Heart left ventricle (tissue), 16 donors: ENCODE measurements at places on chromosomes 4 and X.

DNA sequence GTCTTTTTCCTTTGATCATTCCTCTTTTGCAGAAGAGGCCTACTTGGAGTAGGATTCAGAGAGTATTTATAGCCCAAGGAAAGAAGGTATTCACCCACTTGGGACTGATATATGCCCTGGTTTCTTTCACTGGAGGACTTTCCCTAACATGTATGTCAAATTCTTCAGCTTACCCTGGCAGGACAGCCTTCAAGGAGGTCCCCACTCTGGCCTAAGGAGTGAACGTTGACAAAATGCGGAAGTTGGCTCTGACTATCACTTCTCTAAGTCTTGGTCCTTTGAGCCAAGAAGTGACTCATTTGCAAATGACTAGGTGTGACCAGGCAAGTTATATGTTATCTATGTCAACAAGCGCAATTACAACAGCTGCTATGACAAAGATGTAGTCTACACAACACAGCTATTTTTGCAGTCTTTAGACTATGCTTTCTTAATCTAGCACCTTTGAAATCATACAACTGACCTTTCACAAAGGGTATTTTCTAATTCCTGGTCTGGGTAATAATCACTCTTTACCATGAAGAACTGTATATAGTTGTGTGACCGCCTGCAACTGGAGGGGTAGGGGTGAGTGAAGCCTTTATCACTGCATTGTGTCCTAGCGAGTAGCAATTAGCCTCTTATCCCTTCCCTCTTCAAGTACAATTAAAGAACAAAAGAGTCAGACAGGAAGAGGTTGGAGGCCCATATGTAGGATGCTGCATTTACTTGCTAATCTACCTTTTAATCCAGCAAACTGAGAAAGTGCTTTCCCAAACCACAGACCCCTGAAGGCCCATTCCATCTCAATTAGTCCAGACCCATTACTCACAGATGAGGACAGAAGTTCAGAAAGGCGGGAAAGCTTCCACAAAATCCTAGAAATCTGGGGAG lies 50.1 kb downstream of the RASGEF1B start:
- no peaks in the 10 kb centered on the region for H3K4me1 ChIP-seq
- no peak for DNase-seq
- H3K36me3 ChIP-seq: no peaks in the 10 kb centered on the region

- no peak overlapping the region for H3K4me3 ChIP-seq
- no peak for DNase-seq
- no peak overlapping the region for H3K27ac ChIP-seq
- no peaks in the 10 kb centered on the region for H3K4me1 ChIP-seq
- peaks cover 17% of the 10 kb centered on the region for H3K36me3 ChIP-seq
- H3K27me3 ChIP-seq: no peaks in the 10 kb centered on the region
These were observed 48.9 kb downstream of the ACSL4 start for GRCh38 chrX:109684136-109684535.

DNA sequence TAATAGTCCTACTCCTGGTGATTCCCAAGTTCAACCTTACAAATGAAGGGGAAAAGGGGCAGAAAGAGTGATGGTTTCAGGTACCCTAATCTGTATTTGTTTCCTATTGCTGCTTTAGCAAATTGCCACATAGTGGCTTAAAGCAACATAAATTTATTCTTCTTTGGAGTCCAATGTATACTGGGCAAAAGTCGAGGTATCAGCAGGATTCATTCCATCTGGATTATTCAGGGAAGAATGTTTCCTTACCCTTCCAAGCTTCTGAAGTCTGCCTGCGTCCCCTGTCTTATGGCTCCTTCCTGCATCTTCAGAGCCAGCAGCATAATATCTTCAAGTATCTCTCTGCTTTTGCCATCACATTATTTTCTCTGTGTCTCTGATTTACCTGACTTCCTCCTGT lies 10.3 kb upstream of the BST1 start:
- H3K27ac ChIP-seq: no peak overlapping the region
- H3K36me3 ChIP-seq: peaks cover 20% of the 10 kb centered on the region
- H3K4me3 ChIP-seq: no peak overlapping the region
- H3K27me3 ChIP-seq: no peaks in the 10 kb centered on the region

DNA sequence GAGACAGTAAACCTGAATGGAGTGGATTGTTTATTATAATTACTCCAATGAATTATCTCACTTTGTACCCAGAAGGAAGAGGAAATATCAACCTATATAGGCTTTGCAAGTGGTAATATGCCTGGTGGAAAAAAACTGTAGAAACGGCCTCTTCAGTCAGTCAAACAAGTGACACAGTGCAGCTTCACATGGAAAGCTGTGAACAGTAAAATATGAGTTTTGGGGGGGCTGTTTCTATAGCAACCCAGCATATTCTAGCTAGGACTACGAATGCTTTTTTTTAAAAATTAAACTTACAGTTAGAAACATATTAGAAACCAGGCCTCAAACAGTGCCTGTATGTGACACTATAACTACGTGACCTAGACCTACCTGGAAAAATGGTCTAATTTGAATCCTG lies 150.1 kb downstream of the PPP1R2C start:
- no peaks in the 10 kb centered on the region for H3K27me3 ChIP-seq
- no peak overlapping the region for H3K4me3 ChIP-seq
- H3K27ac ChIP-seq: no peak overlapping the region
- H3K36me3 ChIP-seq: no peaks in the 10 kb centered on the region

DNA sequence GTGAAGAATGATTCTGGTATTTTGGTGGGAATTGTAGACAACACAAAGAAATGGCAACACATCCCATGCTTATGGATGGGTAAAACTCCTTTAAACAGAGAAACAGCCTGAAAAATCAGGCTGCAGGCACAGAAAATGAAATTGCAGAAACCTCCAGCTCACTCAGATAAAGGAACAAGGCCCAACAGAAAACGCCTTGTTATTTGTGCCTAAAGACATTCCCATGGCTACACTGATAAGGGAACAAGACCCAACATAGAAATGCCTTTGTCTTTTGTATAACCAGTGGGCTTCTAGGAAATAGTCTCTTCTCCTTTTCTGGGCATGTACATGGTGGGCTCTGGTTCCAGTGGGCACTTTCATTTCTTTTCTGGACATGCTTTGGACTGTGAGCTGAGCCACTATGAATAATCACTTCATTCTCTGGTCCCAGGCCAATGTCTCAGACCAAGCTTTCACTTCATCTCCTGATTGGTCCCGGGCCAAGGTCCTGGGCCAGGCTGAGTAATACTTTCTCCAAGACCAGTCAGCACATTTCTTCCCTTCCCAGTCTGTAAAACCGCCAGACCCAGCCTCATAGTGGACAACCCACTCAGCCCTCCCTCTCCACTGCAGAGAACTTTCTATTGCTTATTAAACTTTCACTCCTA lies 160.5 kb downstream of the TBX22 start:
- no peak overlapping the region for H3K4me3 ChIP-seq
- peak; percentile 64 for DNase-seq
- no peaks in the 10 kb centered on the region for H3K27me3 ChIP-seq
- H3K4me1 ChIP-seq: no peaks in the 10 kb centered on the region
- no peak overlapping the region for H3K27ac ChIP-seq
- no peaks in the 10 kb centered on the region for H3K36me3 ChIP-seq

DNA sequence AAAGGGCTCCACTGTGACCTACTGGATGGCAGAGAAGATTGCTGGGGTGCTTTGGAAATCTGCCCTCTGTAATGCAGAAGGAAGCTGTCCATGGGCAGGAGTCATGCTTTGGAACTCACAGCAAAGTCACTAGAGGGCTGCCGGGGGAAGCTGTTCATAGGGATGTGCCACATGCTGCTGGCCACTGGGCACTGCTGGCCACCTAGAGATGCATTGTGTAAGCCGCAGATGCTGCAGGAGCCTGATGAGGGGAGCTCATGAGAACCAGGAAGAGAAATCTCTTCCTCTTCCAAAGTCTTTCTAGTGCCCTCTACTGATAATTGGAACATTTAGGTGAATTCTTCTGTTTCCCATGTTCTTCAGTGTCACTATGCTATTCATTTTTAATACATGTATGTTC lies 31.2 kb upstream of the UXT start:
- DNase-seq: no peak
- H3K4me1 ChIP-seq: no peaks in the 10 kb centered on the region
- H3K27ac ChIP-seq: no peak overlapping the region

DNA sequence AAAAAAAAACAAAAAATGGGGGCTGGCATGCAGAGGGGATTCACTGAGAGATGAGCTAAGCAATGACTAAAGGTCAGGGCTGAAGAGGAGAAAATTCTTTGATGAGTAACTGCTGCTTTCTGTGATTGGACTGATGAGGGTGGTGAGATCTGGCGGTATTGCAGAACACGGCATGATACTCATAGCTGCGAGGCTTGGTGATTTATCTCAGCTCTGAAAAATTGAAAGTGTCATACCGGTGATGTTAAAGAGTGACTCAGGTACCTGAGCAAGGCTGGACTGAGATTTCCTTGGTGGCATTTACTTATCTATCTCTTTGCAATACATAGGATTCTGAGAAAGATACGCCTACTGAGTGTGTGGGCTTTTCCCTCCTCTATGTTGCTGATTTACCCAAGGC lies 204.1 kb upstream of the DDX53 start:
- H3K36me3 ChIP-seq: no peaks in the 10 kb centered on the region
- H3K4me1 ChIP-seq: no peaks in the 10 kb centered on the region
- no peaks in the 10 kb centered on the region for H3K27me3 ChIP-seq
- DNase-seq: no peak

DNA sequence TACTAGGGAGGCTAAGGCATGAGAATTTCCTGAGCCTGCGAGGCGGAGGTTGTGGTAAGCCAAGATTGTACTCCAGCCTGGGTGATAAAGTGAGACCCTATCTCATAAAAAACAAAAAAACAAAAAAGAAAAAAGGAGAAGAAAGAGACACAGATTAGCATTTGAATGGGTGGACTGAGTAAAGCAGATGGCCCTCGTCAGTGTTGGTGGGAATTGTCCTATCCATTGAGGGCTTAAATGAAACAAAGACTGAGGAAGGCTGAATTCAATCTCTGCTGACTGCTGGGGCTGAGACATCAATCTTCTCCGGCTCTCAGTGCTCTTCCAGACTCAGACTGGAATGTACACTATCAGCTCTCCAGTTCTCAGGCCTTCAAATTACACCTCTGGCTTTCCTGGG lies 136.8 kb downstream of the SLC7A11 start:
- no peak overlapping the region for H3K27ac ChIP-seq
- H3K36me3 ChIP-seq: no peaks in the 10 kb centered on the region
- no peak for DNase-seq
- no peak overlapping the region for H3K4me3 ChIP-seq
- H3K27me3 ChIP-seq: no peaks in the 10 kb centered on the region
- no peaks in the 10 kb centered on the region for H3K4me1 ChIP-seq

- DNase-seq: no peak
- H3K4me3 ChIP-seq: no peak overlapping the region
- H3K4me1 ChIP-seq: no peaks in the 10 kb centered on the region
- no peaks in the 10 kb centered on the region for H3K27me3 ChIP-seq
- H3K36me3 ChIP-seq: no peaks in the 10 kb centered on the region
- H3K27ac ChIP-seq: no peak overlapping the region
These were observed 328.8 kb downstream of the ADAM29 start for GRCh38 chr4:175246941-175247340.

DNA sequence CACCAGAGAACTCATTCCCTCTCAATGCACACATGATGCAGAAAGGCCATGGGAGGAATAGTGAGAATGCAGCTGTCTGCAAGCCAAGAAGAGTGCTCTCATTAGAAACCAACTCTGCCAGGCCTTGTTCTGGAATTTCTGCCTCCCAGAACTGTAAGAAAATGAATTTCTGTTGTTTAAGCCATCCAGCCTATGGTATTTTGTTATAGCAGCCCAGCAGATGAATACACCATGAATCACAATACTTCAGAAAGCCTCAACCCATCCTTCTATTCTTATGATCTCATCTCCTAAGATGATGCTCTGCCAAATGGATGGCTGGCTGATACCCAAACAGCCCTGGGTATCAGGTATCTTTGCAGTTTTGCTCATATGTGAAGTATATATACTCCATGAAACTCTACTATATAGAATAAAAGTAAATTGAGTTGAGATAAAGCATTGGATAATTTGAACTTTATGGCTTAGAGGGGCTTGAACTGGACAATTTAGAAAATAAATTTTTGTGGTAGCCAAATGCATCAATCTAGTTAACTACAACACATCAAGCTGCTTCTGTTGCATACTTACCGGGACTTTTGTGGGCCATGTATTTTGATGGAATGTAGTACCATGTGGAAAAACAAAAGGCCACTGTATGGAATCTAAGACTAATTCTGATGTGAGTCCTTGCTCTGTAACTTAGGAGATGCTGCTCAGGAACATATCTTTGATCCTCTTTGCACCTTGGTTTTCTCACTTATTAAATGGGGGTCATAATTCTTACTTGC lies 245.9 kb downstream of the HS3ST1 start:
- no peak overlapping the region for H3K4me3 ChIP-seq
- no peak for DNase-seq
- H3K36me3 ChIP-seq: no peaks in the 10 kb centered on the region
- H3K4me1 ChIP-seq: no peaks in the 10 kb centered on the region

DNA sequence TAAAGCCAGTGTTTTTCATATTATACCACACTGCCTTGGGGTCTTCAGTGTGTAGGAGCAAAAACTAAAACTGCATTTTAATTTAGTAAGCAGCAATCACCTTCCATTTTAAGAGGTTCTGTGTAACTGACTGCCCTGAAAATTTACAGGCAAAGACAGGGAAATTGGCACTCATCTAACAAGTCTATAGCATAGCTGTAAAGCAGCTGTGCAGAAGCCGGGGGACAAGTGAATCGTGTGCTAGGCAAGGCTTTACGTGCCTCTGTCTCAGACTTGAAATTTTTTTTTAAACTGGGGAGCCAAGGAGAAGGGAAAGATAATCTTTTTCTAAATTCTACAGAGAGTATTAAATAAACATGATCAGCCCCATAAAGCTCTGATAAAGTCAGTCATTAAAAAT lies 39.7 kb downstream of the TSPAN5 start:
- no peak overlapping the region for H3K4me3 ChIP-seq
- H3K27ac ChIP-seq: no peak overlapping the region
- H3K4me1 ChIP-seq: no peaks in the 10 kb centered on the region
- H3K27me3 ChIP-seq: no peaks in the 10 kb centered on the region
- no peak for DNase-seq
- H3K36me3 ChIP-seq: no peaks in the 10 kb centered on the region

DNA sequence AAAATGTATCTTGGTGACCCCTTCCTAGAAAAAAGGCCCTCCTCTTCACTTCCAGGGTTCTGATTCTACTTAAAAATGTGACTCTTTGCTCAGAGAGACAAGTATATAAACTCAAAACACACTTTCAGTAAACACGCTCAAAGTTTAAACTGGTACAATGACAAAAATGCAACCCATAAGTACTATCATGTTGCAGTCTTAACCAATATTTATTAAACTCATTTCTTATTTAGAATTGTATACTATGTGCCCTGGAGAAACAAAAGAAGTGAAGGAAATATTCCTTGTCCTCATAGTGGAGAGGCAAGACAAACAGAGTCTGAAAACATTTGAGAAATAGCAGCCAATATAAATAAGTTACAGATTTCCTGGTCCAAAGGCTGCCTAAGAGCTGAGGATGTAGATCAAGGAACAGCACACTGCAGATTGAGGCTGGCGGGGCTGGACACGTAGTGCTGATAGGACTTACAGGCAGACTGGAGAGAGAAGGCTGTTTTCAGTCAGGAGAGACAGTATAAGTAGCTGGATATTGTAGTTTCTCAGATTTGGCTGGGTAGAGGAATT lies 39.1 kb upstream of the ANXA3 start:
- H3K36me3 ChIP-seq: peaks cover 5% of the 10 kb centered on the region
- no peak overlapping the region for H3K27ac ChIP-seq
- no peaks in the 10 kb centered on the region for H3K27me3 ChIP-seq
- H3K4me1 ChIP-seq: no peaks in the 10 kb centered on the region
- DNase-seq: no peak
